ENCODE measurements at places on chromosomes 2 and 18.

- no peak for DNase-seq
Measured at GRCh38 chr2:98026927-98027522, 31.3 kb upstream of the TMEM131 start.

DNA sequence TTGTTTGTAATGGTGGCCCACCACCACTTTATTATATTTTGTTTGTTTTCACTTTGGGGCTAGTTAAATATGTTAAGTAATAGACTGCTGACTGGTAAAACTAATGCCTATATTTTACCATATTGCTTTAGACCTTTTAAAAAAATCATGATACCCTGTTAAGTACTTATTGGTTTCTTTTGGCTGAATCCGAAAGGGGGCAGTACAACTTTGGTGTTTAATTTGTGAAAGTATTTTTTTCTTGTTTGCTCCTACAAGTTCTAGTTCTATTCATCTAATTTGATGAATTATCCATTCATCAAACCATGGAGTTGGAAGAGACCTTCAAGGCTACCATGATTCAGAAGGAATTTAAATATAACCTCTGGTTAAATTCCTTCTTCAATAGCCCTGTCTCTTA lies 147.0 kb downstream of the MBD5 start:
- no peak for DNase-seq

DNA sequence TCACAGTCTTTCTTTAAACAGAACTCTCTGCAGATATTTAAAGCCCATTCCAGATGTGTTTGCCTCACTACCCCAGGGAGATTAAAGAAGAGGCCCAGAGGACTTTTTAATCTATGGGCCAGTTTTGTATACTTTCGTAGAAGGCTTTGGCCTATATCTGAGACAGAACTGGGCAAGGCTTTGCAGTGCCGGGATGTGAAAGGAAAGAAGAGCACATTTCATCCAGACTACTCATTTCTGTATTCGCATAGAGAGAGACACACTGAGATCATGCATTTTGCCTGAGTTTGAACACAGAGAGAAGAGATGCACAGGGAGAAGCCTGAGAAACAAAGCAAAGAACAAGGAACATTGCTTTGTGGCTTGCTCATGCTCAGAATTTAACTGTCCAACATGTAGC lies 54.9 kb upstream of the SLC5A7 start:
- DNase-seq: no peak

GRCh38 chr2:239563561-239563960 lies 162.7 kb upstream of the HDAC4 start:
- no peak for DNase-seq

DNA sequence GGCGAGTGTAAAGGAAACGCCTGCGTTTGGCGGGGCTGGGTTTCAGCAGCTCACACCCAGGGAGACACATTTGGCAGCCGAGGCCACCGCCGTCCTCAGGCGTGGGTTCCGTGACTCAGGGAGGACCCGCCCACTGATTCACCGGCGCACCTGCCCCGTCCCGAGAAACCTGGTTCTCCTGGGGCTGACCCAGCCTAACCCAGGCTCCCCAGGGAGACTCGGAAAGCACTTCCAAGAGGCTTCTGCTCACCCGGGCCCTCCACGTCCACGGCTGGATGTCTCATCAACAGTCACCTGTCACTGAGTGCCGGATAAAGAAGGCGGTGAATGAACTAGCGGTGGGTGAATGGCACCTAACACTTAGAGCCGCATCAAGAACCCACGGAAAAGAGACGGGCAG lies 126.4 kb upstream of the CTDP1 start:
- DNase-seq: no peak

DNA sequence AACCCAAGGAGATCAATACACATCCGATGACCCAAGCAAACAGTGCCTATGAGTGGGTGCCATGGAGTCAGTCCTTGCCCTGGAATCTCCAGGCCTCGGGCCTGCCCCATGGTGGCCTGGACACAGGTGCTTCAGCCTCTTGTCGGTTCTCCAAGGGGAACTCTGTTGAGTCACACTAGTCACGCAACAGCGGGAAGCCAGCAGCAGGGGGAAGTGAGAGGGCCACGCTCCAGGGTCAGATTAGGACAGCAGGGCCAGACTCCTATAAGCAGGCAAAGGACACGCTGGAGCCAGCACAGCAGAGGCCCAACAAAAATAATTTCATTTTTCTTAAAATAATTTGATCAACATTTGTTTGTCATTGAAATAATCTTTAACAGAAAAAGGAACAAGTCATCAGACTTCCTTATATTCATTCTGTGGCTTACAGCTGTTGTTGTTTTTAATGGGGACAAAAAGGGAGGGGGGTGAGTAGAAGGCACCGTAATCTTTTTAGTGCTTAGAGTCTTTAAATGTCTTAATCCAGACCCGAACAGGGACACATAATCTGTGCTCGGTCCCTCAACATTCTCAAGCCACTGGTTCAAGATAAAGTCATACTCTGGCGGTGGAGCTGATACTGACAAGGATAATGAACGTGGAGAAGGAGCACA lies 16.4 kb upstream of the ARMC9 start:
- no peak for DNase-seq

DNA sequence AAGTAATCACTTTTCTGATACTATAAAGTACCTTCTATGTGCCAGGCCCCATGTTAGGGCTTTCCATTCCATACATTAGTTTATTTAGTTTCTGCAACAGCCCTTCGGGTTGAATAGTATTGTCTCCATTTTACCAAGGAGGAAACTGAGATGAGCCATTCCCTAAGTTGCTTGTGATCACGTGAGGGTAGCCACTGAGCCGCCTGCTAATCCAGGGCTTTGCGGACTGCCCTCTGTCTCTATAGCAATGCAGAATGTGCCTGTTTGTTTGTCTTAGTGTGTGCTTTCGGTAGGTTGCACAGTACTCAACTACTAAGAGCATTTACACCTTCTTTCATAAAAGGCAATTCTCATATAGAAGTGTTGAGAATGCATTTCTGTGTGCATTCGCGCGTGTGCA lies 5.0 kb downstream of the EMILIN2 start:
- no peak for DNase-seq

DNA sequence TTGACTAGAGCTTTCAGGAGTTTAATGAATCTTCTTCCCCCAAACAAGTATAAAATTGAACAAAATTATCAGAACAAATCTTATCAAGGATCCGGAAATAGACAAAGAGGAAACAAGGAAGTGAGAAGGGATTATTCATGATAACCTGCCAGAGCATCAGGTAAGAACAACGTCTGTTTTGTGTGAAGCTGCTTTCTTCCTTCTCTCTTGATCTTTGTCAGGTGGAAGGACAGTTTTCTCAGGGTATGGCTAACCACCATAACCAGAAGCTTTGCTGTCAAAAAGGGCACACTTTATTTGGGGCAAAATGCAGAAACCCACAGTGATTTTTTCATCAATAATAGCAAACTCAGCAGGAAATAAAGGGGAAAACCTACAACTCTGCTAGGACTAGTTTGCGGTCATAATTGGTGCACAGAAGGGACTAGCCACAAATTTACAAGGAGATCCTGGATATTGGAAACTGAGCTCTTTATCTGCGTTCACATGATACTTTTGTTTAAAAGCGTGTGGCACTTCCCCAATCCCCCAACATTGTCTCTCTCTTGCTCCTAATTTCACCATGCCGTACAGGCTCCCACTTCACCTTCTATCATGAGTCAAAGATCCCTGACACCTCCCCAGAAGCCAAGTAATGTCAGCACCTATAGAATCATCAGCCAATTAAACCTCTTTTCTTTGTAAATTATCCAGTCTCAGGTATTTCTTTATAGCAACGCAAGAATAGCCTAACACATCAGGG lies 124.2 kb downstream of the FSIP2 start:
- no peak for DNase-seq

GRCh38 chr2:160377204-160377995 lies 116.2 kb downstream of the RBMS1 start:
- no peak for DNase-seq

DNA sequence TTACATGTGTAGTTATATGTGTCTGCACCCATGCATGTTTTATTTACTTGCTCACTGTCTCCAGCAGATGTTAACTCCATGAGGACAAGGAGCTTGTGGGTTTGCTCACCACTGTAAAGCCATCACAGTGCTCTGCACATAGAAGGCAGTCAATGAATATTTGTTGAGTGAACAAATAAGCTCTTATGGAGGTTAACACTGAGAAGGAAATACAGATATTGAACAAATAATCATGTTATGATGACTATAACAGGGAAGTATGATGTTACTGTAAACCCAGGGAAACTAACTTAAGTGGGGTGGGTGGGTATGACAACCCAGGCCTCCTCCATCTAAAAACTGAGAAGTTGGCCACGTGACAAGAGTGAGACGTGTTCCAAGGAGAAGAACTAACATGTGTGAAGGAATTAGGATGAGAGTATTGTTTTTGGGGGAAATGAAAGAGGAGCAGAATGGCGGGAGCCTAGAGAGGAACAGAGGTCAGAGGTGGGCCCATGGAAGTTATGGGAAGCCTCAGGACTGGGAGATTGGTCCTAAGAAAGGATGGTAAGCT lies 6.0 kb upstream of the FAM117B start:
- no peak for DNase-seq

GRCh38 chr18:74191577-74191976 lies 43.3 kb downstream of the TIMM21 start:
- no peak for DNase-seq

DNA sequence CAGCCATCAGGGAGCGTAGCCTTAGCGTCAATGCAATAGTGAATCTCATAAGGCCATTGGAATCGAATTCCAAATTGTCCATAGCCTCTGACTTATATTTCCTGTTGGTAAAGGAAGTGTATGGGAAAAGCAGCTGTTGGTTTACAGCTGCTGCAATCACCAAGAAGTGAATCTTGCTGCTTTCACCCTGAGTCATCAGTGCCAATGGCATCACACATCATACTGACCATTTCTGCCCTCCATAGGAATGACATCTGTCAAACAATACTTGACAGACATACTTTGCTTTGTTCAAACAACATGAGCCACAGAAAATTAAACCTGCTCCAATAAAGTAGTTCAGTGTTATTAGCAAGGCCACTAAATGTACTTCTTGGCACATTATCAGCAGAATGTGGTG lies 111.2 kb upstream of the KLHL29 start:
- DNase-seq: no peak

Data from activated T-cell treated with anti-CD3 and anti-CD28 coated beads for 48 hours (primary cell).